AG10803 (cell line): ENCODE measurements at places on chromosomes 3 and 15.

- DNase-seq = no peak
Measured at GRCh38 chr3:106700981-106701380, 676.3 kb upstream of the CCDC54 start.

- no peak for DNase-seq
Measured at GRCh38 chr15:44535523-44536301, 1.2 kb upstream of the EIF3J start.

DNA sequence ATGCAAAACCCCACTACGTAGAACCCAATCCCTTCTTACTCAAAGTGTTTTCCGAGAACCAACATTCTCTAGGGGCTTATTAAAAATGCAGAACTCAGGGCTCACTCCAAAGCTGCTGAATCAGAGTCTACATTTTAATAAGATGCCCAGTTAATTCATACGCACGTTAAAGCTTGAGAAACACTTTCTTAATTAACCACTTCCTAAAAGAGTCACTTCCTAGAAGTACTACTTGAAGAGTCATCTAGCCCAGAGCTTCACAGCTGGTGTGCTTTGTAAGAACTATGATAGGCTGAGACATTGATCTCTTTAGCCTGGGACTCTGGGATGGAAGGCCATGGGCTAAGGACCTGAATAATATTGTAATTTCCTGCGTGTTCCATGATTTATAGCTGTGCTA, 9.0 kb downstream of the COL6A5 start:
- DNase-seq = peak; percentile 9

- DNase-seq = no peak
Measured at GRCh38 chr3:127106456-127106855, 86.5 kb upstream of the PRR23E start.

DNA sequence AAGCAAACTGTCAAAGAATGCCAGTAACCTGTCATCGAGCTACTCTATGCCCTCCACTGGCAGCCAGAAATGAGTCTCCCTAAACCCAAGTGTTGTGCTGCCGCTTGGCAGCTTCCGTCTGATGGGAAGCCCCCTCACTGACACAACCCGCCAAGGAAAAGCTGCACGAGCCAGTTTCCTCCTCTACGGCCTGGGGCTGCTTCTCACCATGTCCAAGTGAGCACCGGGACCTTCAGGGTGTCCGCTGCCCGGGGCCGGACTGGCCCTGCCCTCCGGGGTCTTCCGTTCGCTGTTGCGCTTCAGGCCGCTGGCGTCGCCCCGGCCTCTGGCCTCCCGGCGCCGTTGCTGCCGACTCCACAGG, 490 bp downstream of the TOMM70 start:
- no peak for DNase-seq

- no peak for DNase-seq
Measured at GRCh38 chr3:17313746-17314145, 428.7 kb downstream of the TBC1D5 start.

- no peak for DNase-seq
Measured at GRCh38 chr3:71465371-71466036, 118.0 kb downstream of the FOXP1 start.

DNA sequence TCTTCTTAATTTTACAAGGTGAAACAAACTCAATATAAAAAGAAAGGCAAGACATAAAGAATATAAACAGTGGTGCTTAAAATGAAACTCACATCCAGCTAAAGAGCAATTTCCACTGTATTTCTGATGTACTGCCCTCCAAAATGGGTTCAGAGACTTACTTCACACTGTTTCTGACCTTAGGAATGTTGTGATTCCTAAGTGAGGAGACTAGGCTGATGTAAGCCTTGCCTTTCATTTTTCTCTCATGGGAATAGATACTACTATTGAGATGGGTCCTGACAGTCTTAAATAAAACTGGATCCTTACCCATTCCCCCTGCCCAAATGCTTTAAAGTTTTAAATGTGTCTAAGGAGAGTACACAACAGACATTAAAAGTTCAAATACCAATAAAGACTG, 86.9 kb downstream of the CBLB start:
- DNase-seq = peak; percentile 53
